Pancreas (tissue), 10 donors: ENCODE measurements at places on chromosomes 5 and 9. TPM values are rescaled to one million over a fixed set of nuclear protein-coding genes. Genes with fewer than 3 reads are reported as not detected.
A peak's percentile ranks its signal among the peaks of the same experiment; 100 is the strongest.

- no peaks in the 10 kb centered on the region for H3K36me3 ChIP-seq
- no peaks in the 10 kb centered on the region for H3K4me1 ChIP-seq
- no peak overlapping the region for H3K4me3 ChIP-seq
These were observed 52.8 kb upstream of the RAI14 start for GRCh38 chr5:34603378-34603777.

GRCh38 chr9:447230-448025, 232.8 kb downstream of the DOCK8 start:
- no peak for DNase-seq
- no peak overlapping the region for H3K27ac ChIP-seq
- H3K36me3 ChIP-seq: no peaks in the 10 kb centered on the region
- no peaks in the 10 kb centered on the region for H3K27me3 ChIP-seq
- H3K4me3 ChIP-seq: no peak overlapping the region
- H3K4me1 ChIP-seq: no peaks in the 10 kb centered on the region

- H3K36me3 ChIP-seq: no peaks in the 10 kb centered on the region
- no peak overlapping the region for H3K4me3 ChIP-seq
- H3K4me1 ChIP-seq: peaks cover 10% of the 10 kb centered on the region
- H3K27ac ChIP-seq: no peak overlapping the region
- peaks cover 3% of the 10 kb centered on the region for H3K27me3 ChIP-seq
These were observed 5.0 kb upstream of the ZNF462 start for GRCh38 chr9:106857811-106858470.

Gene F12
- polyA plus RNA-seq: 2.2 TPM

Gene WWC1
- 35.0 TPM for polyA plus RNA-seq

Gene SERINC5
- 5.2 TPM for polyA plus RNA-seq

Gene SMIM27
- 14.4 TPM for polyA plus RNA-seq

- no peaks in the 10 kb centered on the region for H3K4me1 ChIP-seq
- no peak overlapping the region for H3K27ac ChIP-seq
- no peak overlapping the region for H3K4me3 ChIP-seq
These were observed 14.1 kb downstream of the COL15A1 start for GRCh38 chr9:98957826-98958225.

GRCh38 chr5:147084702-147085101, 150.1 kb upstream of the STK32A start:
- no peak for DNase-seq
- H3K4me3 ChIP-seq: no peak overlapping the region
- no peak overlapping the region for H3K27ac ChIP-seq

- no peak overlapping the region for H3K27ac ChIP-seq
- no peaks in the 10 kb centered on the region for H3K36me3 ChIP-seq
- no peak for DNase-seq
- H3K27me3 ChIP-seq: no peaks in the 10 kb centered on the region
- no peak overlapping the region for H3K4me3 ChIP-seq
- no peaks in the 10 kb centered on the region for H3K4me1 ChIP-seq
These were observed 72.4 kb upstream of the MPDZ start for GRCh38 chr9:13351778-13352386.

- DNase-seq: no peak
- no peak overlapping the region for H3K27ac ChIP-seq
- no peak overlapping the region for H3K4me3 ChIP-seq
- H3K4me1 ChIP-seq: no peaks in the 10 kb centered on the region
- no peaks in the 10 kb centered on the region for H3K27me3 ChIP-seq
- H3K36me3 ChIP-seq: no peaks in the 10 kb centered on the region
These were observed 177.2 kb downstream of the OSTF1 start for GRCh38 chr9:75265525-75265972.

DNA sequence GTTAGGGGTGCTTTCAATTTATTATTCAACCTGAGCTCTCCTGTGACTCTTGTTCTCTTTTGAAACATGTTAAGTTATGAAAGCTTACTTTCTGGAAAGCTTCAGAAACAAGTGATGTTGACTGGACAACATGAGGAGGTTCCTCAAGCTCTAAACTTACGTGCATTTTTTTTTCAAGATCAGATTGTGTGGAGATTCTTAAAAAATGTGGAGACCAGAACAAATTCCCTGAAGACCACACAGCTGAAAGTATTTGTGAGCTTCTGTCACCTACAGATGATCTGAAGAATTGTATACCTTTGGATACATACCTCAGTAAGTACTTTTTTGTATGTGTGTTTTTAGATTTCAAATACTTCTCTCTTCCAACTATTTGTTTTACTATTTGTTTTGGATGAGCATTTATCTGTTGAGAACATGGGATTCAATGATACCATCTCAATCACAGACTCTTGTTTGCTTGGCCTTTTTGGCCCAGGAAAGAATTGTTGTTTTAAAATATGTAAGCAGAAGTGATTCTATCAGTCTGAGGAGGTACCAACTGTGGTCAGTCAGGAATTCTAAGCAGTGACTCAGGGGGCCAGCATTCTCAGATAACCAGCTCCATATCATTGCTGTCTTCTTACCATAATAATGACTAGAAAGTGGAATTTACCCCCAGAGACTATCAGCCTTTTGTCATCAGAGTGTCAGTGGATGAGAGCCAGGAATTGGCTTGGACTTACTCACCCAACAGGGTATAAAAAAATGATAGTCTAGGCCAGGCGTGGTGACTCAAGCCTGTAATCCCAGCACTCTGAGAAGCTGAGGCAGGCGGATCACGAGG, 34.4 kb upstream of the GLIPR2 start:
- H3K36me3 ChIP-seq: no peaks in the 10 kb centered on the region
- H3K27me3 ChIP-seq: no peaks in the 10 kb centered on the region
- H3K27ac ChIP-seq: no peak overlapping the region
- no peaks in the 10 kb centered on the region for H3K4me1 ChIP-seq
- DNase-seq: no peak

Gene EXD3
- polyA plus RNA-seq: 57.3 TPM

DNA sequence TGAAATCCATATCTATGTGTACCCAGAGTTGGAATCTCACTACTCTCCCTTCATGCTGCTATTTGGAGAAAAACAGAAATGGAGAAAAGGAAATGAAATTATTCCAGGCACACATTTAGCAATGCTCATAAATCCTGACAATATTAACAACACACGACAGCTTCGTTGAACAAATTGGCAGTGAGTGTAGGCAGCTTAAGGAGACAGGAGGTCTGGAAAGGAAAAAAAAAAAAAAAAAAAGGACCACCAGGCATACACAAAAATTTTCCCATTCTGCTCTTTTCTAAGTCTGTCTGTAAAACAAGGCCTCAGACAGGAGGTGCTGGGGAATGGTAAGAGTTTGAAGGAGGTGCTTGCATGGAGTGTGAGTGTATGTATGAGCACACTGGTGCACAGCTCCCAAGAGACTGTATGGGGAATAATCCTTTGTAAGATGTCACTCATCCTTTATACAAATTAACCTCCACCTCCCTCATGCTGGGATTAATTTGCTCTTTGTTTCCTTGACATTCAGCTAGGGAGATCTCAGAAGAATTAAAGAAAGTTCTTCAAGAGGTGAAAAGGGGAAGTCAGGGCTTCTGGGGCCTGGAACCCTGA, 78.9 kb downstream of the ASTN2 start:
- H3K27me3 ChIP-seq: no peaks in the 10 kb centered on the region
- H3K4me1 ChIP-seq: no peaks in the 10 kb centered on the region
- DNase-seq: no peak
- no peak overlapping the region for H3K4me3 ChIP-seq

DNA sequence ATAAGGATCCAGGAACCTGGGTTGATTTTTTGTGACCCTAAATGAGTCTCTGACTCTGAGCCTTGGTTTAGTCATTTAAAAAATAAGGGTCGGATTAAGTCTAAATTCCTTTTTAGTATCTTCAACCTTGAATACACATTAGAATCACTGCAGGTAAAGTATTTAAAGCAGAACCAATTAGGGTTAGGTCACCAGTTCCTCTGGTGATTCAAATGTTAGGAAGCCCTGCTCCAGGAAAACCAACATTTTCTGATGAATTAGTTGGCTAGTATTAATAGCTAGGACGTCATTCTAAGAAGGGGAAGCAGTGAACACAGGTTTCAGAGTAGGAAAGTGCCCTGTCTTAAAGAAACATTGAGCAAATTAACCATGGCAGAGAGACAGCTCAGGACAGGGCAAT, 31.4 kb upstream of the BRINP1 start:
- no peak overlapping the region for H3K4me3 ChIP-seq
- no peaks in the 10 kb centered on the region for H3K4me1 ChIP-seq
- H3K27me3 ChIP-seq: no peaks in the 10 kb centered on the region

Gene PDE6A
- polyA plus RNA-seq: not detected

- no peak for DNase-seq
- no peaks in the 10 kb centered on the region for H3K36me3 ChIP-seq
- H3K4me1 ChIP-seq: no peaks in the 10 kb centered on the region
These were observed 9.4 kb downstream of the BARHL1 start for GRCh38 chr9:132591751-132592314.

DNA sequence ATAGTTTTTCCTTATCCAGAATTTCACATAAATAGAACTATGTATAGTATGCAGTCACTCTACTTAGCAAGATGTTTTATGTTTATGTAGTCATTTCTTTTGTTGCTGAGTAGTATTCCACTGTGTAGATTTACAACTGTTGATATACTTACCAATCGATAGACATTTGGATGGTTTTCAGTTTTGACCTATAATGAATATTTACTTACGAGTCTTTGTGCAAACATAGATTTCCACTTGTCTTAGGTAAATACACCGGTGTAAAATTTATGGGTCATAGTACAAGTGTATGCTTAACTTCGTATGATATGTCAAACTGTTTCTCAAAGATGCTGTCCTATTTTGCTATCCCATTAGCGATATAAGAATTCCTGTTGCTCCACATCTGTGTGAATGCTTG, 19.7 kb upstream of the OR2K2 start:
- H3K27me3 ChIP-seq: peaks cover 22% of the 10 kb centered on the region
- no peak overlapping the region for H3K4me3 ChIP-seq
- H3K27ac ChIP-seq: peak overlapping the region; percentile 9
- H3K36me3 ChIP-seq: no peaks in the 10 kb centered on the region

GRCh38 chr5:123787635-123788034, 275.7 kb downstream of the CSNK1G3 start:
- H3K36me3 ChIP-seq: no peaks in the 10 kb centered on the region
- no peak overlapping the region for H3K27ac ChIP-seq
- DNase-seq: no peak
- no peak overlapping the region for H3K4me3 ChIP-seq
- no peaks in the 10 kb centered on the region for H3K27me3 ChIP-seq

Gene GGTA1
- 1.6 TPM for polyA plus RNA-seq

GRCh38 chr9:11159318-11159862, 546.6 kb upstream of the PTPRD start:
- no peaks in the 10 kb centered on the region for H3K36me3 ChIP-seq
- DNase-seq: no peak

DNA sequence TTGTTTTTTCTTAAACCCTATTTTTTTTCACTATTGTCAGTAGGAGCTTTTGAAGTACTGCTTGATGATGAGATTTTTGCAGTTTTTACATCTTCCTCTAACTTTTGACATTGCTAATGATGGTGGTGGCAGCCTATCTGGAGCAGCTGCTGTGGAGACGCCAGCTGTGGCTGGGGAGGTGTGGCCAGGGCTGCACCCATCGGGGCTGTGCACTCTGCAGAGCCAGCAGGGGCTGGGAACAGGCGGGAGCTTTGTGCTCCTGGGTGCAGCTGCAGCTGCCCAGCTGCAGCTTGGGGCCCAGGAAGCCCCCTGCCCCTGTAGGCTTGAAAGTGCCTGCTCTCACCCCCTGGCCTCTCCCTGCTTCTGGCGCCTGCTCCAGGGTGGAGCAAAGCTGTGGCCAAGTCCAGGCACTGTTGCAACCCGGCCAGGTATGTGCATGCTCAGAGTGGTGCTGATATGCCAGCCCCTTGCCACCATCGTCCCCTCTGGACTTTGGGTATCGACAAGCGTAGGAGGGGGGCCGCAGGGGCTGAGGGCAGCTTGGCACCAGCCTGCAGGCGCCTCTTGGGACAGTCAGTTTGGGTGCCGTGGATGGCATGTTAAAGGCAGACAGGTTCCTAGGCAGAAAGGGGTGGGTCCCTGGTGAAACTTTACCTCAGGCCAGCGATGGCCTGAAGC, 39.2 kb downstream of the FER start:
- H3K4me1 ChIP-seq: no peaks in the 10 kb centered on the region
- no peak overlapping the region for H3K27ac ChIP-seq
- no peaks in the 10 kb centered on the region for H3K27me3 ChIP-seq
- H3K36me3 ChIP-seq: no peaks in the 10 kb centered on the region

Gene GPBP1
- 32.6 TPM for polyA plus RNA-seq
